Progenitor cell of endocrine pancreas (in vitro differentiated cells): ENCODE measurements at places on chromosomes 3 and 15.
A peak's percentile ranks its signal among the peaks of the same experiment; 100 is the strongest.

DNA sequence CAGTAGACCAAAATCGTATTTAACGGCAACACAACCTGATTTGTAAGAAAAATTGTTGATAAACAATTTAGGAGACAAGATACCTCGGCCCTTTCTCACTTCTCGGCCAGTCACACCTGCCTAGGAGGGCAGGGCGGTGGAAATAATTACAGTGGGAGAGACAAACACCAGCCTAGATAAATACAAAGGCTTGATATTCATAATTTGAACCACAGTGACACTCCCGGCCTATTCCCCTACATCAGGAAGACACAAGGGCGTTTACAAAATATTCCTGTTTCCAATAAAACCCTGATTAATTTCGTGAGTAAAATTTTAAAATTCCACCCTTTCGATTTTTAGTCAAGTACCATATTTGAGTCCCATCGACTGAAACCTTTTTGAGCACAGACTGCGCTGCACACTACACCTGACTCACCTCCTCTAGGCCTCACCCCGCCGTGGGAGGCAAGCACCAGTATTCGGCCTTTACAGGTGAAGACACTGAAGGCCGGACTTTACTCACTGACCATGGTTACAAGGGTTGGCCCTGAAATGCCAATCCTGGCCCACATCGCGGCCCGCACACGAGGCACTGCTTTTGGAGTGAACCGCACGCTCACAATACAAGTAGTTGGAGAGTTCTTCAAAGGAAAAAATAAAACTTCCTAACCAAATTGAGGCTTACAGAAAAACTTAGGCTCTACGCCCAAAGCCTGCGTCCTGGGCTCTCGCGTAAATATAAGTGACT is 794 bp downstream of the ARPP19 start:
- no peaks in the 10 kb centered on the region for H3K27me3 ChIP-seq
- H3K4me1 ChIP-seq: peaks cover 27% of the 10 kb centered on the region
- peak overlapping the region; percentile 92 for H3K4me3 ChIP-seq
- peak overlapping the region; percentile 100 for H3K27ac ChIP-seq
- H3K36me3 ChIP-seq: peaks cover 2% of the 10 kb centered on the region

GRCh38 chr3:98956008-98956407 is 54.5 kb upstream of the DCBLD2 start:
- H3K4me1 ChIP-seq: no peaks in the 10 kb centered on the region
- H3K36me3 ChIP-seq: no peaks in the 10 kb centered on the region

GRCh38 chr15:23564821-23565394 is 566 bp upstream of the MKRN3 start:
- peak overlapping the region; percentile 78 for H3K27ac ChIP-seq
- peaks cover 16% of the 10 kb centered on the region for H3K4me1 ChIP-seq
- H3K4me3 ChIP-seq: no peak overlapping the region
- DNase-seq: no peak

- H3K4me1 ChIP-seq: no peaks in the 10 kb centered on the region
- H3K36me3 ChIP-seq: no peaks in the 10 kb centered on the region
- DNase-seq: no peak
- no peak overlapping the region for H3K4me3 ChIP-seq
These were observed 10.4 kb upstream of the MME start for GRCh38 chr3:155069729-155070128.

GRCh38 chr15:92810418-92811138 is 89.5 kb upstream of the CHD2 start:
- H3K27me3 ChIP-seq: no peaks in the 10 kb centered on the region
- H3K4me3 ChIP-seq: peak overlapping the region; percentile 80
- peaks cover 30% of the 10 kb centered on the region for H3K4me1 ChIP-seq
- peak overlapping the region; percentile 98 for H3K27ac ChIP-seq

DNA sequence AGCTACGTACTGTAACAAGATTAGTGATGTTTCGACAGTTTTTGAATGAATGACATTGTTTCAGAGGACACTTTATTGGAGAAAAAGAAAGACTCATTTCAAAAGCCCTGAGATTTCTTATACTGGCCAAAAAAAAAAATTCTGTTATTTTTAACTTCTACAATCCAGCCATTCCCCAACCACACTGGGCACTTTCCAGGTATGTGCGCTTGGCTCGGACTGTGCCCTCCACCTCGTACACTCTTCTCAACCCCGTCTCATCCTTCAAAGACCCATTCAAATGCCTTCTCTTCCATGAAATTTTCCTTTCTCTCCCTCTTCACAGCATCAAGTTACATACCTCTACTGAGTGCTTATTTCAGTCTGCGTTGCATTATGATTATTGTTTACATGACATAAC is 328.5 kb upstream of the SOX2 start:
- H3K27ac ChIP-seq: no peak overlapping the region
- H3K4me1 ChIP-seq: no peaks in the 10 kb centered on the region
- H3K27me3 ChIP-seq: no peaks in the 10 kb centered on the region
- no peak for DNase-seq

DNA sequence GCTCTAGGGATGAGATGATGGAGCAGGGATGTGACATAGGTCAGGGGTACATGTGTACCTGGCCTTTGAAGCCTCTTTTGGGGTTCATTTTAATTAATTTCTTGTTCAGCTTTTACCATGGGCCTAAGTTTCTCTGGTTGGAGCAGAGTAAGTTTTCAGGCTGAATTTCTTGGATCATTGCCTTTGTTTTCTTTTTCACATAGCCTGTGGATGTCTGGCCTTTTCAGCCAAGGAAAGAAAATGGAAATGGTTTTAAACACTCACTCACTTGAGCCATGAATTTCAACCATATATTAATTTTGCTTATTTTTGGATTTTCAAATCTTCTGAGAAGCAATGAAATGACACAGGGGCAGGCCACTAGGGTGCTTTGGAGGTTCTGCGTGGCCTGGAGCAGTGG is 30.2 kb downstream of the CACNA1D start:
- H3K27ac ChIP-seq: no peak overlapping the region
- no peaks in the 10 kb centered on the region for H3K36me3 ChIP-seq
- no peak overlapping the region for H3K4me3 ChIP-seq
- H3K27me3 ChIP-seq: no peaks in the 10 kb centered on the region
- H3K4me1 ChIP-seq: no peaks in the 10 kb centered on the region

DNA sequence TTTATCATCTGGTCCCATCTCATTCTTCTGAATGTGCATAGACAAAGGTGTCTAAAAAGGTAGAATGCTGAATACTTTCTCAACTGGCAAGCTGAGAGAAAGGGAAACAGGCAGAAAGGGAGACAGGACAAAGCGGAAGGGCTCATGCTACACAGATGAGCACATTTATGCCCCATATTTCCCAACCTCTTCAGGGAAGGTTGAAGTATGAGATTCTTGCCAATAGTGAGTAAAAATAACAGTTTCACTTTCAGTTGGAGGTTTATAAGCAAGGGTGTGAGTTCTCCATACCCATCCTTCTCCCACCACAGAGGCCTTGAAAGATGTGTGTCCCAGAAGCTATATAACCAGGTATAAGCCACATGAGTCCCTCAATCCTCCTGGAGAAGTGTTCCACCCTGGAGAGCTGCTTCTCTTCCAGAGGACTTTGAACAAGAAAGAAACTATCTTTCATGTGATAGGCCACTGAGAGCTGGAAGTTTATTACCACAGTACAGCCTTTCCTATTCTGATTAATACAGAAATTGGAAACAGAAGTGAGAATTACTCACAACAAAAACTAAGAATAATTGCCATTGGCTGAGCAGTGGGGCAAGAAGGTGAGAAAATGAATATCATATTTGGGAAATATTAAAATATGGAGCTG is 709.4 kb upstream of the NR2F2 start:
- no peak for DNase-seq
- no peaks in the 10 kb centered on the region for H3K27me3 ChIP-seq
- no peak overlapping the region for H3K4me3 ChIP-seq
- H3K27ac ChIP-seq: no peak overlapping the region
- no peaks in the 10 kb centered on the region for H3K36me3 ChIP-seq

- H3K4me3 ChIP-seq: peak overlapping the region; percentile 92
- H3K27ac ChIP-seq: no peak overlapping the region
- no peaks in the 10 kb centered on the region for H3K36me3 ChIP-seq
- DNase-seq: no peak
These were observed 1.3 kb downstream of the CD47 start for GRCh38 chr3:108089579-108089978.

GRCh38 chr3:42376344-42376798 is 34.0 kb downstream of the LYZL4 start:
- no peaks in the 10 kb centered on the region for H3K36me3 ChIP-seq
- no peaks in the 10 kb centered on the region for H3K4me1 ChIP-seq
- no peak overlapping the region for H3K27ac ChIP-seq

GRCh38 chr3:11588755-11589154 is 55.0 kb downstream of the VGLL4 start:
- peaks cover 8% of the 10 kb centered on the region for H3K36me3 ChIP-seq
- H3K27ac ChIP-seq: peak overlapping the region; percentile 40
- H3K4me3 ChIP-seq: no peak overlapping the region
- peaks cover 58% of the 10 kb centered on the region for H3K4me1 ChIP-seq

GRCh38 chr3:67109651-67110204 is 111.6 kb downstream of the KBTBD8 start:
- H3K27me3 ChIP-seq: no peaks in the 10 kb centered on the region
- no peak overlapping the region for H3K27ac ChIP-seq
- no peak overlapping the region for H3K4me3 ChIP-seq
- DNase-seq: no peak
- H3K36me3 ChIP-seq: no peaks in the 10 kb centered on the region

GRCh38 chr15:88954431-88955277 is 41.5 kb upstream of the MFGE8 start:
- peaks cover 1% of the 10 kb centered on the region for H3K36me3 ChIP-seq
- H3K4me3 ChIP-seq: no peak overlapping the region
- peaks cover 3% of the 10 kb centered on the region for H3K27me3 ChIP-seq
- no peaks in the 10 kb centered on the region for H3K4me1 ChIP-seq

DNA sequence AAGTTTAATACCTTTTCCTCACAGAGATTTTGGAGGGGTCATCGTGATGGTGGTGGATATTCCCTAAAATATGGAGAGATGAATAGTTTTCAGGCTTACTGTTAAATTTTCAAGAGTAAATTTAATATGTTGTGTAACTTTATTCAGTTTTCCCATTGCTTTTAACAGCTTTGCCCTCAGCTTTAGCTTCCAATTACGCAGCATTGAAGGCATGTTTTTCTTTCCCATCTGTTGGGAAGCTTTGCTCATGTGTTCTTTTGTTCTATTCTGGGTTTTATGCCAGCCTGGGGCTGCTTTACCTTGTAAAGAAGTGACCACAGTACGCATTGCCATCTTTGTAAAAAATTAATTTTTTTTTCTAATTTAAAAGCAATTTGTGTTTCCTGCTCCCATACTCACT is 151.5 kb downstream of the B3GALNT1 start:
- H3K4me3 ChIP-seq: no peak overlapping the region
- H3K36me3 ChIP-seq: no peaks in the 10 kb centered on the region
- H3K27me3 ChIP-seq: no peaks in the 10 kb centered on the region
- DNase-seq: no peak

GRCh38 chr3:118527514-118528044 is 507.1 kb downstream of the IGSF11 start:
- no peak overlapping the region for H3K4me3 ChIP-seq
- no peak for DNase-seq
- H3K27me3 ChIP-seq: no peaks in the 10 kb centered on the region
- peaks cover 2% of the 10 kb centered on the region for H3K36me3 ChIP-seq
- H3K27ac ChIP-seq: no peak overlapping the region

GRCh38 chr15:69443032-69443611 is 9.5 kb upstream of the RPLP1 start:
- no peak overlapping the region for H3K4me3 ChIP-seq
- no peaks in the 10 kb centered on the region for H3K27me3 ChIP-seq
- peaks cover 17% of the 10 kb centered on the region for H3K4me1 ChIP-seq
- DNase-seq: no peak

- peaks cover 2% of the 10 kb centered on the region for H3K4me1 ChIP-seq
- DNase-seq: no peak
- no peaks in the 10 kb centered on the region for H3K27me3 ChIP-seq
- H3K27ac ChIP-seq: no peak overlapping the region
- H3K4me3 ChIP-seq: no peak overlapping the region
These were observed 171.4 kb downstream of the CACNA1D start for GRCh38 chr3:53665608-53666425.

DNA sequence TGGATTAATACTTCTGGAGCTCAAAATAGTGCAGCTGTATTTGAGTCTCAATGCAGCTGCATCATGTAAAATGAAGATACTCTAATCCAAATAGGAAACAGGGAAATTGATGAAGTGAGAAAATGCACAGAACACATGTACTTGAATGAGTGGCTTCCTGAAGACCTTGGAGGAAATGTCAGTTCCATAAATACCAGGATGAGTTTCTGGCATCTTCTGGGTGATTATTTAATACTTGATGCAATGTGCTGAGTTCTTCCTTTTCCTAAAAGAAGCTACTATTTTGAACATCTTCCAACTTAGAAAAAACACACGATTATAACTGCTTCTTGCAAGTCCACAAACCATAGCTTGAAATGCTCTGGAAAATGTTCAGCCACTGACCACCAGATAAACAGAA is 162.8 kb downstream of the SLC9A9 start:
- peaks cover 9% of the 10 kb centered on the region for H3K27me3 ChIP-seq
- H3K4me3 ChIP-seq: no peak overlapping the region
- H3K27ac ChIP-seq: no peak overlapping the region
- no peak for DNase-seq
- H3K36me3 ChIP-seq: no peaks in the 10 kb centered on the region
